WTC11 (cell line): ENCODE measurements at places on chromosomes 2 and 18.

- no peak for DNase-seq
Observed at GRCh38 chr2:136207030-136207623, 89.2 kb upstream of the CXCR4 start.

DNA sequence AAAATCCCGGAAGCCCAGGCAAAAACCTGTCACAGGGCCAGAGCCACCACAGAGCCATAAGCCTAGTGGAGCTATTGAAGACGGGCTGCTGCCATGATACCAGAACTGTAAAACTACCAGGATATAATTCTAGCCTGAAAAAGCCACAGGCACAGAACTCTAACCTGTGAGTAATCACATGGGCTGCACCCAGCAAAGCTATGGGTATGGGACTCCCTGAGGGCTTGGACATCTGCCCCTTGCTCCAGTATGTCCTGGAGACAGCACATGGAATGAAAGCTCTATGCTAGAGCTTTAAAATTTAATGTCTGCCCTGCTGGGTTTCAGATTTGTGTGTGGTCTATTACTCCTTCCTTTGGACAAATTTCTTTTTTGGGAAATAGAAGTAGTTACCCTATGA, 2183.6 kb upstream of the CELF4 start:
- DNase-seq: no peak

- DNase-seq: no peak
Observed at GRCh38 chr2:112160283-112161250, 22.4 kb downstream of the FBLN7 start.

DNA sequence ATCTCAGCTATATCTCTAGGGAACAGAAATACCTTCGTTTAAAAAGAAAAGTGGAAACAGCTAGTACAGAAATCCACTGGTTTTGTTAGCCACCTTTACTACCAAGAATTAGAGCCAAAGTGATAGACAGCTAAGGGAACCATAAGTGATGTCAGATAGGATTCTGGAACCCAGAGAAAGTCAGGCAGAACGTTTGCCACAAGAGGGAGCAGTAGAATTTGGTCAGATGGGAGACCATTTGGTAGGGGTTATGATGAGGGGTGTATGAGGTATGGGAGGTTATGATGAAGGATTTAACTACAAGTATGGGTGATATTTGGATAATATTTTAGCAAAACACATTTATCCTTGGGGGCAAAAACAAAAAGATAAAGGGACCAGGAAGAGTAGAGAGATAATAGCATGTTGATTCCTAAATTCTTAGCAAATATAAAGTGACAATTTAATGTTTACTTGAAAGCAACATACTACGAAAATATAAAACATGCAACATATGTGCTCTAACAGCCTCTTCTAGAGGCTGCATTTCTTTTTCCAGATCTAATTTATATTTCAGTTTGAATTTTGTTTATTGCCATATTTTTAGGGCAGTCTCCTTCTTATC, 3.3 kb downstream of the SLC8A1 start:
- no peak for DNase-seq

GRCh38 chr2:205763708-205764211, 81.5 kb downstream of the NRP2 start:
- DNase-seq: peak; percentile 94

GRCh38 chr2:40480073-40480472, 28.2 kb upstream of the SLC8A1 start:
- no peak for DNase-seq

- no peak for DNase-seq
Observed at GRCh38 chr2:217851191-217852020, 151.4 kb downstream of the TNS1 start.

- DNase-seq: no peak
Observed at GRCh38 chr2:42960002-42960841, 167.8 kb upstream of the HAAO start.

- DNase-seq: no peak
Observed at GRCh38 chr2:242060212-242060835, 190.8 kb downstream of the RTP5 start.

DNA sequence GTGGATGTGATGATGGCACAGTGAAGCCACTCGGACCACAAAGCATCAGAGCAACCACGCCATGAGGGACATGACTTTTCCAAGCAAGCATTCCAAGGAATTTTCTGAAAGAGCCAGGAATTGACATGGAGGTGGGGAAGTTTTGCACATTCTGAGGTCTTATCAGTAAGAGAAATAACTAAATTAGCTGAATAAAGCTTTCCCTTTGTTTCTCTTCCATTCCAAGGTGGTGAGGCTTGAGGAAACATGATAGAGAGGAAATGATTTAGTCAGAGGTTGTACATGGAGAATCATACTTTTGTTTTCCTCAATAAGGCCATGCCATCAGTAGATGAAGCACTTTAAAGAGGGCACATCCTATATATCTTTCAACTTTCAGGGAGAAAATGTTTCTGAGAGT, 115.7 kb upstream of the MMADHC start:
- DNase-seq: no peak

GRCh38 chr2:221501210-221501882, 70.8 kb downstream of the EPHA4 start:
- DNase-seq: no peak

- DNase-seq: no peak
Observed at GRCh38 chr2:169065422-169065821, 3.9 kb upstream of the DHRS9 start.

DNA sequence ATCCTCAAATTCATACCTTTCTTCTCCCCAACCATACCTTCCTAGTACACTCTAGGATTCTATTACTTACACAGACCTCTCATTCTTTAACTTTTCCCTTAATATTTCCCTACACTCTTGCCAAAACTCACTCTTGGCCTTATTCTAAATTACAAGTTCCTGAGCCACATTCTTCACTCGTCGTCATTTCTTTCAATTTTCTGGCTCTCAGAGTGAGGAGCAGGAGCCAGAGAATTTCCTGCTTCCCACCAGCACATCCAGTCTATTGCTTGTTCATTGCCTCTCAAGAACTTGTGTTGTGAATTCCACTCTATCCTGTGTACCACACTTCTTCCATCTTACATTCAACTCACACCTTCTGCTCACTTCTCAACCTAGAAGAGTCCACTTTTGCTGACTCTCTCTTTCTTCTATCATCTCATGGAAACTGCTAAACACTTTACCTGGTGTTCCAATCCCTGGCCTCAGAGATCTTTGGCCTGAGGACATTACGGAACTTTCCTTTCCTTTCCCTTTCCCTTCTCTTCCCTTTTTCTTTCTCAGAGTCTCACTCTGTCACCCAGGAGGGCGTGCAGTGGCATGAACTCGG, 171.6 kb downstream of the PLCL1 start:
- no peak for DNase-seq

- no peak for DNase-seq
Observed at GRCh38 chr18:3305354-3305762, 43.4 kb downstream of the MYL12B start.

- peak; percentile 82 for DNase-seq
Observed at GRCh38 chr2:42828487-42829425, 36.4 kb upstream of the HAAO start.

DNA sequence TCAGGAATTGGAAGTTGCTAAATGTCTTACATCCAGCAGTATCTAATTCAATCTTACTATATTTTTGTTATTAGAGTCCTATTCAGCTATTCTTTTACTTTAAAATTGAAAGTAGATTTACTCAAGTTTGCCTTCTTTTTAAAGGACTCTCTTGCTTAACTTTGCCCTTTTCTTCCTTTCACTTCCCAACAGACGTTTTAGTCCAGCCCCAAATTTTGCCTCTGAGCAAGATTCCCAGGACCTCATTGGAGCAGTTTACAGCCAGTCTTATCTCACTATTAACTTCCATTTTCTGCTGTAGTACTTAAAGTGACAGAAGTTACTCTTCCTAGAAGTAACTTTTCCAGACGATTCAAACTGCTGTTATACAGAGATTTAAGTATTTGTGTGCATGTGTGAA, 1.7 kb upstream of the PRKD3 start:
- DNase-seq: no peak

DNA sequence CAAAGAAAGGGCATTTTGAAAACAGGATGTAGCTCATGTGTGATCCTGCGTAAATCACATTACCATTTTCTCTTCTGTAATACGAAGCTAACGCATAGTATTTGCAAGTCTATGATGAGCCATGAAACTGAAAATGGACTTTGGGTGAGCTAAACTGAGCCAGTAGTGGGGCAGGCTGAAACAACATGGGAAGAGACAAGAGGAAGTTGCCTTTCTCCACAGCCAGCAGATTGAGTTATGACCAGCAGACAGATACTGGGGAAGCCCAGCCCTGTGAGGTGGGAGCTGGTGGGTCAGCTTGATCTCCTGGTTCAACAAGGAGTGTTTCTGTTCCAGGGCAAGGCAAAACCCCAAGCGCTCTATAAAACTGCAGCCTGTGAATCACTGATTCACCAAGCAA, 11.8 kb downstream of the CYRIA start:
- DNase-seq: no peak

- DNase-seq: peak; percentile 65
Observed at GRCh38 chr2:219484343-219485200, 14.1 kb upstream of the GMPPA start.

DNA sequence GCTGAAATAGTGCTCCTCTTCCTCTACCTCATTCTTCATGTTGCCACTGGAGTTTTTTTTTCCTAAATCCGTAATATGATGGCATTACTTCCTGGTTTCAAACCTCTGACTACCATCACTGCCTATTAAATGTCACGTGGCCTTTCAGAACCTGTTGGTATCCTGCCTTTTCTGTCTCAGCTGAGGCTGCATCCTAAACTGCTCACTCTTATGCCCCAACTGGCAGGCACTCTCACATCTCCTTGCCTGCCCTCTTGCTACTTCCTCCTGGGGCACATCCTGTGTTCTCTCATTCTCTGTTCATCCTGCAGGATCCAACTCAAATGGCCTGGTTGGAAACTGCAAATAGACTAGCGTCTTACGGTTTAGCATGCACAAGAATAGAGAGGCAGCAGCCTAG, 468.1 kb upstream of the FANCL start:
- DNase-seq: no peak

- DNase-seq: peak; percentile 33
Observed at GRCh38 chr2:46335391-46336282, 38.4 kb downstream of the EPAS1 start.

- DNase-seq: no peak
Observed at GRCh38 chr18:38481576-38481975, 916.0 kb upstream of the CELF4 start.

- no peak for DNase-seq
Observed at GRCh38 chr18:56238576-56238975, 399.8 kb downstream of the TXNL1 start.

DNA sequence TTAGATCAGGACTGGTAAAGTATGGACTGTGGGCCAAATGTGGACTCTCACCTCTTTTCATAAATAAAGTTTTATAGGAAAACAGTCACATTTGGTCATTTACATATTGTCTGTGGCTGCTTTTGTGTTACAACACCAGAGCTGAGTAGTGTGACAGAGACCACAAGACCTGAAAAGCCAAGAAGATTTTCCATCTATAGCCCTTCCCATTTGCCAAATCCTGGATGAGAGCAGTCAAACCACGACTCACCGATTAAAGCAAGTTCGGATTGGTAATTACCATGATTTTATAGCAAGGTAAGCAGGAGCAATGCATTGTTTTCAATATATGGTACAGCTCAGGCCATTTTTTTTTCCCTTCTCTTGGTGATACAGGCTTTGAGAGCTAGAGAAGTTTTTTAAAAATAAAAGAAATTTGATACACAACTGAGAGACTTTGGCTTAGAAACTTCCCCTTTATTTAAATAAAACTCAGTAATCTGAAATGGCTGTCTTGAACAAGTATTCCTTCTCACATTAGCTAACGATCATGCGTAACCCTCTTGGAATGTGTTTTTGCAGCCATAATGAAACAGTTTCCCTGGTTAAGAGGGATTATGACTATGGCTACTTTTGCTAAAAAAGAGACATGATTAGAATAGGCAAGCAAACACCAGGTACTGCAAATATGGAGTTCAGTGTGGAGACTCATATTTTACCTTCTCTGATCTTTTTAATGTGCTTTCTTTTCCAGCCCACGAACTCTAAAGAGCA, 9.5 kb upstream of the MALL start:
- no peak for DNase-seq

- DNase-seq: no peak
Observed at GRCh38 chr2:189515264-189515663, 65.3 kb downstream of the SLC40A1 start.

DNA sequence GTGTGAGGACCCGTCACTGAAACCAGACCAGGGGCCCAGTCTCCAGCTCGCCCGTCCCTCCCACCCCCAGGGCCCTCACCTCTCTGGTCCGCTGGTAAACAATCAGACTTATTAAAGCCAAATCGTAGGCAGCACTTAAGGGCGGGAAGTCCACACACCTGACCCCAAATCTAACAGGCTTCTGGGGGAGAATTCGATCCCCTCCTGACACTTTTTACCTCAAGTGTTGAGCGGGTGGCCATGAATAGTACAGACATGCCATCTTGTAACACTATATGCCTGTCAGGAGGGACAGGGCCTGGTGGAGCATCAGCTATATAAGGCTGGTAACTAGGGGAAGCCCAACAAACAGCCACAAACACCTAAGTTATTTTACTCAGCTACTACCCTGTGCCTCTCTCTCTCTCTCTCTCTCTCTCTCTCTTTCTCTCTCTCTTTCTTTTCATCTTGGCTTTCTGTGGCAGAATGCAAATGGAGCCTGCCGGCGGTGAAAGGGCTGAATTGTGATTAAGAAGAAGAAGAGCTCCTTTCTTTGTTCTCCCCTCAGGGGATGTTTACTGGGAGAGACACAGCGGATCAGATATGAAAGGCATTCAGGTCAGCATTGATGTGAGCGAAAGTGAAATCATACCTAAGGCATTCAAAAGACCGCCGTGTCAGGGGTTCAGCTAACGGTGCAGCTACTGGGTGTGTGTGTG, 9.5 kb downstream of the ZEB2 start:
- peak; percentile 46 for DNase-seq

DNA sequence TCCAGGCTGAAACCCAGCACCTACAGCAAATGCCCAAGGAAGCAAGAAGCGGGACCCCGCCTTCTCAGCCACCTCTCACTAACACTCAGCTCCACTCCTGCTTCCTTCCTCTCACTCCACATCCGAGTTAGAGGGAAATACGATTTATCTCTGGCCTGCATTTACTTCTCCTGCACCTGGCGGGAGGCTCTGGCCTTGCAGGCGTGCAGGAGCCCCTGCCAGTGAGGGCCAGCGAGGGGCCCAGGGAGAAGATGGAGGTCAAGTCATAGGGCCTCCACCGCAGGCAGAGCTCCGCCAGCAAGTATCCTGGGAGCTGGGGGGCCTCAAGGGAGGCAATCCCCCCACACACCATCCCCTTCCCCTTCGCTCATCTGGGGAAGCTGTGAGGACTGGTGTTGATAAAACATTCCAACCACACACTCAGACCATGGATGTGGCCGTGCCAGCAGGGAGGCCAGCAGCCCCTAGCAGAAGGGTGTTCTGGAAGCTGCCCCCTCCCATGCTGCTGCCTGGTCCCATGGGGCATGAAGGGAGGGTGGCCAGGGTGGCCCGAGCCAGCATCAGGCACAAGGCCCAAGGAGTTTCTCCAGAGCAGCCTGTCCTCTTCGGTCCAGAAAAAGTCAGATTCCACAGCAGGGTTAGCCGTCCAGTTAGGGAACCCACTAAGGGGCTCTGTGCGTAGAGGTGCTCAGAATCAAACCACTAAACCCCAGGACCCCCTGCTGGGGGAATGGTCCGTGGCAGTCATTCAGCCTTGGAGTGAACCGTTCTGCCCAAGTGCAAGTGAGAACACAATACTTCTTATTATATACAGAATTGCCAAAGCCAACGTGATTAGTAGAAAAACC, 91.2 kb downstream of the HDAC4 start:
- no peak for DNase-seq
